ENCODE measurements at places on chromosomes 13 and 19. TPM values are rescaled to one million over a fixed set of nuclear protein-coding genes. Genes with fewer than 3 reads are reported as not detected.
A peak's percentile ranks its signal among the peaks of the same experiment; 100 is the strongest.

DNA sequence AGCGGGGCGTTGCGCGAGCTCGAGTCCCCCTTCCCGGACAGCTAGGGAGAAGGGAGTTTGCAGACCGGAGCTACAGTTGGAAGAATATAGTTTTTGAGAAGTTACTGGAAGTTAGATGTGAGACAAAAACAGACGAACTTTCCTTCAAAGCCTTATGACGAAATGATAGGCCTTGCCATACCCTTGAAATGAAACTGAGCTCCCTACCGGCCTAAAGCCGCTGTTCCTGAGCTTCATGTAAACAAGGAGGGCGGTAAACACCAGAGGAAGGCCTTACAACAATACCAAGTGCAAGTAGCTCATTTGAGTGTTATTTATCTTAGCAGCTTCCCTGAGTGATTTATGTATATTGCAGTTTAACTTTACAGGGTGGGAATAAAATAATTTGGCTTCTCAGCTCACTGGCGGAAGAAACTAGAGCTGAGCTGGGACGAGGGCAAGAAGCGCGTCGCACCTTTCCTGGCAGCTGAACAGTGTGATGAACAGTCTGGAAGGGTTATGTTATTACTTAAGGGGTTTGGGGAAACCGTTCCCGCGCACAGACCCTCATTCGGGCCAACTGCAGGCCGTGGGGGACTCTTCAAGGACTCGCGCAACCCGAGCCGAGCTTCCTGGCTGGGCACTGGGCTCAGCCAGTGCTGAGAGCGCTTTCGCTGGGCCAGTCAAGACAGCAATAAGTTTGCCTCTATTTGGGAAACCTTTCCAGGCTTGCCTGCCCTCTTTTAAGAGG lies 111.2 kb downstream of the KCNRG start:
- peak overlapping the region; percentile 97 for H3K4me3 ChIP-seq
- H3K27me3 ChIP-seq = peaks cover 27% of the 10 kb centered on the region
- H3K4me1 ChIP-seq = peaks cover 70% of the 10 kb centered on the region

DNA sequence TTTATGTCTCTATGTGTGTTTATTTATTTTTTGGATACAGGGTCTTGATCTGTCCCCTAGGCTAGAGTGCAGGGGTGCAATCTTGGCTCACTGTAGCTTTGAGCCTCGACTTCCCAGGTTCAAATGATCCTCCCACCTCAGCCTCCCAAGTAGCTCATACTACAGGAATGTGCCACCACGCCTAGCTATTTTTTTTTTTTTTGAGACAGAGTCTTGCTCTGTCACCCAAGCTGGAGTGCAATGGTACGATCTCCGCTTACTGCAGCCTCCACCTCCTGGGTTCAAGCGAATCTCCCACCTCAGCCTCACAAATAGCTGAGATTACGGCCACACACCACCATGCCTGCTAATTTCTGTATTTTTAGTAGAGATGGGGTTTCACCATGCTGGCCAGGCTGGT lies 5.0 kb upstream of the ANGPTL4 start:
- H3K4me1 ChIP-seq = peaks cover 34% of the 10 kb centered on the region
- no peak for DNase-seq
- peaks cover 19% of the 10 kb centered on the region for H3K27me3 ChIP-seq
- H3K27ac ChIP-seq = no peak overlapping the region

DNA sequence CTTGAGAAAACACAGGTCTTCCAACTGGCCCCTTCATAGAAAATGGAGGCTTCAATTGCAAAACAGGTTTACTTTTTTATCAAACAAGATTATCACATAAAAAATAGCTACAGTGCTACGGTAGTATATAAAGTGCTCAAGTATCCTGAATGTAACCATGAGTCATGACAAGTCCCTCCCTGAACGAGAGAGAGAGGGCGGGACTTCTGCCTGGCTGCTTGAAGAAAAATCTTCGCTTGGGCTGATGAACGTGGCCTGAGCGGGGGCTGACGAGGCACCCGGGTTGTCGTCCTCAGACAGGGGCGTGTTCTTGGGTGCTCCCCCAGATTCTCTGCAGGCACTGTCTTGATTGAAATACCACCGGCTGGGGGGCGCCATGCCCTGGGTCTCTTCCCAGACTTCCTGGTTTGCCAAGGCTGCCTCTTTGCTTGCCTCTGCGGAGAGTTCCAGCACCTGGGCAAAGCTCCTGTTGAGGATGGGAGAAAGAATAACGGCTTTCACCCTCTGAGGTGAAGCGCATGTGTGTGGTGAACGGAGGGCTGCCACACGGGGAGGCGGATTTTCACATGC lies 23.2 kb upstream of the CPAMD8 start:
- peaks cover 12% of the 10 kb centered on the region for H3K36me3 ChIP-seq
- no peak for DNase-seq
- H3K4me1 ChIP-seq = no peaks in the 10 kb centered on the region

GRCh38 chr13:35824395-35824794 lies 306.8 kb downstream of the DCLK1 start:
- no peak for DNase-seq
- H3K4me3 ChIP-seq = no peak overlapping the region
- no peaks in the 10 kb centered on the region for H3K27me3 ChIP-seq
- no peaks in the 10 kb centered on the region for H3K36me3 ChIP-seq

DNA sequence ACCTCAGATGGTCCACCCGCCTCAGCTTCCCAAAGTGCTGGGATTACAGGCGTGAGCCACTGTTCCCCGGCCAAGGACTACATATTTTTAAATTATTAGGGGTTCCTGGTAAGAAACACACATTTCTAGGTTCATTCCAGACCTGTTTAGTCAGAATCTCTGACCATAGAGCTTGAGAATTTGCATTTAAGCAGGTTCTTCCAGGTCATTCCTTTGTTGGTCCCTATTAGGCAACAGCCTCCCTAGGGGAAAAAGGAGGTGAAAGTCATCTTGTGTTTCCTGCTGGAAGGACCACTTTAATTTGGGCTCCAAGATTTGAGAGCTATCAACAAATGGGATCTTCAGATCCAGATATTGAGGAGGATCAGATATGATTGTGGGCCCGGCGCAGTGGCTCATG lies 16.3 kb downstream of the S1PR2 start:
- DNase-seq = no peak
- no peaks in the 10 kb centered on the region for H3K27me3 ChIP-seq
- H3K4me3 ChIP-seq = no peak overlapping the region
- H3K27ac ChIP-seq = no peak overlapping the region
- H3K4me1 ChIP-seq = peaks cover 4% of the 10 kb centered on the region

GRCh38 chr13:32024750-32025149 lies 6.8 kb upstream of the FRY start:
- H3K27me3 ChIP-seq = no peaks in the 10 kb centered on the region
- no peak overlapping the region for H3K4me3 ChIP-seq
- DNase-seq = no peak
- no peak overlapping the region for H3K27ac ChIP-seq
- no peaks in the 10 kb centered on the region for H3K4me1 ChIP-seq

- DNase-seq = no peak
- H3K4me3 ChIP-seq = peak overlapping the region; percentile 34
- peaks cover 60% of the 10 kb centered on the region for H3K4me1 ChIP-seq
- H3K36me3 ChIP-seq = no peaks in the 10 kb centered on the region
Measured at GRCh38 chr13:46605825-46606554, 53.0 kb downstream of the LRCH1 start.

- DNase-seq = no peak
- H3K4me3 ChIP-seq = no peak overlapping the region
- no peaks in the 10 kb centered on the region for H3K27me3 ChIP-seq
- H3K27ac ChIP-seq = no peak overlapping the region
- H3K36me3 ChIP-seq = peaks cover 88% of the 10 kb centered on the region
Measured at GRCh38 chr19:36547001-36547732, 19.1 kb upstream of the ZNF260 start.

DNA sequence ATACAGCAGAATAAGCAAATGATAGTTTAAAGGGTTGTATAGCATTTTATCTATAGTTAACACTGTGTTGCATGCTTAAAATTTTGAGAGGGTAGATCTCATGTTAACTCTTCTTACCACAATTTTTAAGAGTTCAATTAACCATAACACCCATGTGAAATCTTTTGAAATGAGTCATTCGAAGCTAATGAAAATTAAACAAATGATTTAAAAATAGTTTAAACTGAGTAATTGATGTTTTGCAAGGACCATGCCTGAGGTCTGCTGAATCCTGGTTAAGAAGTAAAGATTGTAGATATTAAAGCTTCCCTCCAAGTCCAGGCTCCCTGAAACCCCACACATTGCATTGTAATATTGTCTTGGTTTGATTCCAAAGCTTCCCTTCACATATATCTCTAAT lies 176.7 kb upstream of the RNF113B start:
- no peaks in the 10 kb centered on the region for H3K27me3 ChIP-seq
- DNase-seq = no peak
- no peak overlapping the region for H3K27ac ChIP-seq
- no peaks in the 10 kb centered on the region for H3K4me1 ChIP-seq

- no peaks in the 10 kb centered on the region for H3K4me1 ChIP-seq
- no peaks in the 10 kb centered on the region for H3K27me3 ChIP-seq
- no peaks in the 10 kb centered on the region for H3K36me3 ChIP-seq
- H3K27ac ChIP-seq = no peak overlapping the region
Measured at GRCh38 chr13:83618966-83619365, 263.3 kb downstream of the SLITRK1 start.

DNA sequence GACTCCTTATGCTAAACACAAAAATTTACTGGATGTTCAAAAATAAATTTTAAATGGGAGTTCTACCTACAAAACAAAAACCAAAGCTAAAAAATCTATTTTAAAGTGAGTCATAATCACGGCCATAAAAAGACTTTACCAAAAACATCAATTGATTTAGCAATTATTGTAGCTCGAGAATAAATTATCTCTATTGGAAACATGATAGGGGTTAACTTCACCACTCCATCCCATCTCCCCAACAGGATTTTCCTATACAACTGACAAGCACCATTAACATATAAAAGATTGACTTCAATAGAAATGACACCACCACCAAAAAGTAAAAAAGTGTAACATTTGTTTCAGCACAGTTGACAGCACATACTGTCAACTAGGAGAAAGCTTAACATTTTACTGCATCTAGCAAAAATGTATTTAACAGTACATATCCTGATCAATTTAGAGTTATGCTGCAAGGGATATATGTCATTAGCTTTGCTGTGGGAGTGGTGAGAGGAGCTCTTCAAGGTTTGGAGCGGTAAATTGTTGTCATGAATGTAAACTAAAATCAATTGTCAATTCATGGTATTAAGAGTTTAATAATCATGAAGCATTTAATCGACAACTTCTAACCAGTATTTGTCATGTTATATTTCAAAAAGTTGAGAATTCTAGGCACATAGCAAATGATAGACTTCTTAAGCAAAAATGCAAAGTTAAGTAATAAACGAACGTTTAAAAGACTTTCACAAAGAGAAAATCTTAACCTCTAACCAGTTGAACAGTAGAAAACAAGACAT lies 3.8 kb downstream of the UBL3 start:
- H3K36me3 ChIP-seq = peaks cover 12% of the 10 kb centered on the region
- peak overlapping the region; percentile 96 for H3K4me3 ChIP-seq
- DNase-seq = no peak
- peaks cover 51% of the 10 kb centered on the region for H3K4me1 ChIP-seq
- peak overlapping the region; percentile 80 for H3K27ac ChIP-seq

DNA sequence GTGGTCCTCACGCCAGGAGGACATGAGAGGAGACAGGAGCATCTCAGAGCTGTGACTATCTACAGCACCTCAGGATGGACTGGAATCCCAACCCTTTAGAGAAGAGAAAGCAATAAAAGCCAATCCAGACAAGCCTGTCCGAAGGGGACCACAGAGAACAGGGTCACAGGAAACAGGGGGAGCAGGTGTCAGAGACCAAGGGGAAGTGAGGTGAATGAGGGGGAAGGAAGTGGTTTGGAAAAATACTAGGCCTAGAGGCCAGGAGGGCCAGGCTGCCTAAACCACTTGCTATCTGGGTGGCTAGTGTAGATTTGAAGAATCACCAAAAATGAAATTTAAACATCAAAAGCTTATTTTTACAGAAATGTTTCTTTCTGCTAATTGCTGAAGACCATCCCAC lies 16.2 kb downstream of the TMTC4 start:
- H3K4me1 ChIP-seq = peaks cover 9% of the 10 kb centered on the region
- no peaks in the 10 kb centered on the region for H3K27me3 ChIP-seq
- no peak overlapping the region for H3K4me3 ChIP-seq
- DNase-seq = no peak

DNA sequence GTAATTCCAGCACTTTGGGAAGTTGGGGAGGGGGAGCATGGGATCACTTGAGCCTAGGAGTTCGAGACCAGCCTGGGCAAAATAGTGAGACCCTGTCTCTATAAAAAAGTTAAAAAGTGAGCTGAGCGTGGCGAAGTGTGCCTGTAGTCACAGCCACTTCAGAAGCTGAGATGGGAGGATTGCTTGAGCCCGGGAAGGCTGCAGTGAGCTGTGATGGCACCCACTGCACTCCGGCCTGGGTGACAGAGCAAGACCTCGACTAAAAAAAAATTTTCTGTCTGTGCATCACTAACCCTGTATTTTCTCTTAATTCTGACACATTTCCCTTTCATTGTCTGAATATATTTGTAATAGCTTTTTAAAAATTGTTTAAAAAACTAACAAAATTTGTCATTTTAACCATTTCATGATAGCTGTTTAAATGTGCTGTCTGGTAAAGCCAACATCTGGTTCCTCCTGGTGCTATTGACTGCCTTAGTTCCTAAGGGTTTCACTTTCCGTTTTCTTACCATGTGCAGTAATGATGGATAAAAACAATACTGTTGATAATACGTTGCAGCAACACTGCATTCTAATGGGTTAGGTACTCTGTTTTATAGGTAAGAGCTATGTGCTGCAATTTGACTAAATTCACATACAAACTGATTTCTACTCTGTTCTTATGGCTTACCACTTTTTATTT lies 29.7 kb downstream of the LATS2 start:
- H3K27ac ChIP-seq = no peak overlapping the region
- DNase-seq = no peak
- H3K27me3 ChIP-seq = no peaks in the 10 kb centered on the region
- H3K36me3 ChIP-seq = no peaks in the 10 kb centered on the region
- H3K4me3 ChIP-seq = no peak overlapping the region

DNA sequence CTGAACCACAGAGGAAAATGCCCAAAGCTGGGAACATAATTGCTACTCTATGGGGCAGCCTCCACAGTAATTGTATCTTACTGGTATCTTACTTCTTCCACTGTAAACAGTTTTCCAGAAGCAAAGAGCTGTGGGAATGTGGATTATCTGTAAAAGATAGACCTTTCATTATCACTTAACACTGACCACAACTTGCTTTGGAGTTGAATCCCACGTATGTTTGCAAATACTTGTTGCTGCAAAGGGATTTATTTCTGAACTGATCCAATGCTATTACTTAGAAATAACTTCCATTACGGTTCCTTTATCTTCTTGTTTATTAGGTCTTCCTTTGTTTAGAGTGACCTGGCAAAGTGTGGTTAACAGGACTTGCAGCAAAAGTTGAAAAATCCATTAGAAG lies 218.1 kb downstream of the KCTD12 start:
- H3K4me1 ChIP-seq = no peaks in the 10 kb centered on the region
- H3K27me3 ChIP-seq = no peaks in the 10 kb centered on the region
- H3K4me3 ChIP-seq = no peak overlapping the region
- no peak overlapping the region for H3K27ac ChIP-seq
- no peaks in the 10 kb centered on the region for H3K36me3 ChIP-seq

GRCh38 chr19:15181394-15181793 lies 19.4 kb downstream of the NOTCH3 start:
- DNase-seq = no peak
- H3K36me3 ChIP-seq = peaks cover 1% of the 10 kb centered on the region
- peaks cover 7% of the 10 kb centered on the region for H3K4me1 ChIP-seq
- H3K4me3 ChIP-seq = no peak overlapping the region
- no peak overlapping the region for H3K27ac ChIP-seq
- H3K27me3 ChIP-seq = peaks cover 6% of the 10 kb centered on the region

EXOC3L2 gene
- total RNA-seq = not detected

RXFP2 gene
- not detected for total RNA-seq

QPCTL gene
- total RNA-seq = 29.8 TPM

SIGLEC8 gene
- total RNA-seq = not detected

CEACAM8 gene
- total RNA-seq = not detected

ZNF526 gene
- 11.9 TPM for total RNA-seq

PALM3 gene
- 0.10 TPM for total RNA-seq

MKNK2 gene
- total RNA-seq = 121 TPM

KCNC3 gene
- 5.2 TPM for total RNA-seq
